ENCODE measurements at places on chromosomes 3 and 15.

DNA sequence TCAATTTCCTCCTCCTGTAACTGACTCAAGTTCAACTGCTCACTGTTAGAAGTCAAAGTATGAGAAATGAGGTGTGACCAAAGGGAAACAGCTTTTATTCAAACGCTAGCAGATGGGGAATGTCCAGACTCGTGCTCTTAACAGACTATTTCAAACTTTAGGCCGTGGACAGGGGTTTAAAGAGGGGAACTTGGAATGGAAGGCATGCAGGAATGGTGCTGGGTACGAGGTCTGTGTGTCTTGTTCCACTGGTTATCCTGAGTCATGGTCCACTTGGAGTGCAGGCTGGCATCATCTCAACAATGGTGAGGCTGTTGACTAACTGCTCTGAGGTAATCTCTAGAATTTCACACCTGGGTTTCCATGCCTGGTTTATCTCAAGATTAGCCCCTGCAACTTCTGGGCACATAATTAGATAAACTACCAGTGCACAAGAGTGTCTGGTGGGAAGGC, 22.9 kb upstream of the DNAAF4 start:
- no peak for DNase-seq

DNA sequence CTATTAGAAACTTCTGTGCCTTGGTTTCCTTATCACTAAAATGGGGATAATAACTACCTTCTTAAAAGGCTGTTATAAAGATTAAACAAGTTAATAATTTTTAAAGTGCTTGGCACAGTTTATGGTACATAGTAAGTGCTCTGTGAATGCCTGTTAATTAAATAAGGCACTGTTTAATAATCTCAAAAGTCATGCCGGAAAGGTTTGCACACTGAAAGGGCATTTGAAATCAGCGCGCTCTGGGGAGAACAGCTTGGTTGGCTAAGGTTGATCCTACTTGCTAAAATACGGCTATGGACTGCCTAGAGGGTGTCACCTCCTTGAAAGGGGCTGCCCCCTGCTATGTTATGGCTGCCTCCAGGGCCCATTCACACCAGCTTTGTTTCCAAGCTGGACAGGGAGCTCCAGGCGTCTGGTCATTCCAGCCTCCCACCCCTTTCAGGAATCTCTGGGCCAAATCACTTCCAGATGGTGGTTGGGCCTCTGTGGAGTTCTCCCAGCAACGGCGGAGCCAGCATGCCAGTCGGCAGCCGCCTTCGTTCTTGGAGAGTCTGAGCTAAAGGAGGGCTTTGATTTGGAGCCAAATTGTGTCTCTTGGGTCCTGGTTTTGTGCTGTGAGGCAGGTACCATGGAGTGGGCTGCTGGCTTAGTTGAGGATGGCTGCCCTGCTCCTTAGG, 5.9 kb downstream of the FLNB start:
- no peak for DNase-seq

DNA sequence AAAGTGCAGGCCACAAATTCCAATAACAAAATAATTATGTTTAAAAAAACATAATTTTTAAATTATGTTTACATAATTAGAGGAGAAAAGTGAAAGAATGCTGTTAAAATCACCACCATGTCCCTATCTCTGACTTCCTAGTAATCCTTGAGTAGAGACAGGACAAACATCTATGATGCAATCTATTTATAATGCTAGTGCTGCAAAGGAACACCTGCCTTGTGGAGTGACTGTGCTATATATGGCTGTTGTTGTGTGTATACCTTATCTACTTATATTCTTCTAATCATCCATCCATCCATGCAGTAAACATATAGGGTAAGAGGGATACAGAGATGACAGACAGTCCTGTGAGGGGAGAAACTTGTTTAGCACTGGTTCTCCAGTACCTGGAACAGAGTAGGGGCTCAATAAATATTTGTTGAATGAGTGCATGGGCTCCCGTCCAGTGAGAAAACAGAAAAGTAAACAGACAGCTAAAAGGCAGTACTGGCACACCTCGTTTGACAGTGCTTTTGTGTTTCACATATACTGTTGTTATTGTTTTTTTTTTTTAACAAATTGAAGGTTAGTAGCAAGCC, 229.3 kb upstream of the UBE2E1 start:
- no peak for DNase-seq

DNA sequence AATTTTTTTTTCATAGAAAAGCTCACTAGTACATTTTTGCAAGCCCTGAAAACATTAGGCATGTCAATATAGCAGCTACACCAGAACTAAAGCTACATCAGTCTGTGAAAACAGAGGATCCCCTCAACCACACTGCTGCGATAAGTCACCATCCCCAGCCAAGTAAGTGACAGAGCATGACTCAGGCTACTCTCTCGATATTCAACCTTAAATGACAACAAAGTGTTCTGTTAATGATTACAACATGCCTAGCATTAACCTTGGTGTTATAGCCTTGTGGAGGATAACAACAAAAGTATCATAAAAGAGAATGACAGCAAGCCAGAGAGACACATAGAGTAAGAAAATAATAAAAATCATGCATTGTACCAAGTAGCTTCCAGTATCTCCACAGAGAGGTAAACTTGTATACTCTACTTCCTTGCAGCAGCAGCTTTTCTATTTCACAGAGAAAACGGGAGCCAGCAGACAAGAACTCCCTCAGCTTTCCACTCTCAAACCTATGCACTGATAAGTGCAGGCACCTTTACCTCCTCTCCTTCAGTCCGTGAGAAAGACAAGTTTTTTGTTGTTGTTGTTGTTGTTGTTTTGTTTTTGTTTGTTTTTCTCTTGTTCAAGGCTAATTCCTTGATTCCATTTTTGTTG, 76.6 kb downstream of the GBE1 start:
- DNase-seq, result no peak

DNA sequence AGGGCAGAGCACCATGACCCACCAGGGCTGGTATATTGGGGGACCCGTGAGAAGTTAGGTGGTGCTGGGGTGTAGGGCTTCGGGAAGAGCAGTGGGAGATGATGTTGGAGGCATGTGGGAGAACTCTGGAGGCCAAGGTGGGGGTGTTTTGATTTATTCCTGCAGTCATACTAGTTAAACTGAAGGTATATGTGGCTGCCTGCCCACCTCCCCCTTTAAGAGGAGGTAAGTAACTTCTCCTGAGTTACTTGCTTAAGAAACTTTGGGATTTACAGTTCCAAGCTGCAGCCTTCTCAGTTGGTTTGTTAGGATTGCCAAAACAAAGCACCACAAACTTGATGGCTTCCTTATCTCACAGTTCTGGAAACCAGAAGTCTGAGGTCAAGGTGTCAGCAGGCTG, 73.1 kb upstream of the AGBL1 start:
- DNase-seq, result no peak

GRCh38 chr3:67006460-67006859, 8.4 kb downstream of the KBTBD8 start:
- no peak for DNase-seq

- no peak for DNase-seq
Observed at GRCh38 chr15:80931191-80931590, 58.4 kb downstream of the MESD start.

GRCh38 chr3:194310060-194310835, 40.9 kb downstream of the CPN2 start:
- no peak for DNase-seq

GRCh38 chr15:48939648-48940047, 24.1 kb downstream of the SHC4 start:
- DNase-seq, result no peak

DNA sequence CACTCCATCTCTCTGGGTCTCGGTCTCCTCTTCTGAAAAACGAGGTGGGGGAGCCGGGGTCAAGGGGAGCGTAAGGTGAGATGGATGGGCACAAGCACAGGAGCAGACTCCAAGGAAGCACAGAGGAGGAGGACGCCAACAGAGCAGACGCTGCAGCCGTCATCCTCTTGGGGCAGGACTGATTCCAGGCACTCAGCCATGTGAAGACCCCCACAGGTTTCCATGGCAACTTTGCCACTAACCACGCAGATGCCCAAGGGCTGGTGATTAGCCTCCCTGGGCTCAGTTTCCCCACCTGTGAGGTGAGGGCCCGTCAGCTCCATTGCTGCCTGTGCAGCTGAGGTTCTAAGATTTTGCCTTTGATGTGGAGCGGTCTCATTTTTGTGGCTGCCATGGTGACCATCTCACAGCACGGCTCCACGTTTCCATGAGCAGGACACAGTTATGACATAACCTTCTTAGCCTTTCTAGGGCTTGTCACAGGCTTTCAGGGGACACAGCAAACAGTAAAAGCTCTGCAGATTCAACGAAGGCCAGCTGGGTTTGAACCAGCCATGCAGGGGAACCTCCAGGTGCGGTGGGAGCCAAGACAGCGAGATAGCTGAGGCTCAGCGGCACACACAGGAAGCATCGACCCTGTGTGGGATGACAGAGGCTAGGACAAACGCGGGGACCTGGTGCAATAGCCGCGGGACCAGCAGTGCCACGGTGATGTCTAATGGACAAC, 170.3 kb downstream of the NUP210 start:
- no peak for DNase-seq

GRCh38 chr15:39445931-39446330, 134.9 kb upstream of the THBS1 start:
- no peak for DNase-seq

- no peak for DNase-seq
Observed at GRCh38 chr3:178835033-178835432, 236.6 kb downstream of the ZMAT3 start.

DNA sequence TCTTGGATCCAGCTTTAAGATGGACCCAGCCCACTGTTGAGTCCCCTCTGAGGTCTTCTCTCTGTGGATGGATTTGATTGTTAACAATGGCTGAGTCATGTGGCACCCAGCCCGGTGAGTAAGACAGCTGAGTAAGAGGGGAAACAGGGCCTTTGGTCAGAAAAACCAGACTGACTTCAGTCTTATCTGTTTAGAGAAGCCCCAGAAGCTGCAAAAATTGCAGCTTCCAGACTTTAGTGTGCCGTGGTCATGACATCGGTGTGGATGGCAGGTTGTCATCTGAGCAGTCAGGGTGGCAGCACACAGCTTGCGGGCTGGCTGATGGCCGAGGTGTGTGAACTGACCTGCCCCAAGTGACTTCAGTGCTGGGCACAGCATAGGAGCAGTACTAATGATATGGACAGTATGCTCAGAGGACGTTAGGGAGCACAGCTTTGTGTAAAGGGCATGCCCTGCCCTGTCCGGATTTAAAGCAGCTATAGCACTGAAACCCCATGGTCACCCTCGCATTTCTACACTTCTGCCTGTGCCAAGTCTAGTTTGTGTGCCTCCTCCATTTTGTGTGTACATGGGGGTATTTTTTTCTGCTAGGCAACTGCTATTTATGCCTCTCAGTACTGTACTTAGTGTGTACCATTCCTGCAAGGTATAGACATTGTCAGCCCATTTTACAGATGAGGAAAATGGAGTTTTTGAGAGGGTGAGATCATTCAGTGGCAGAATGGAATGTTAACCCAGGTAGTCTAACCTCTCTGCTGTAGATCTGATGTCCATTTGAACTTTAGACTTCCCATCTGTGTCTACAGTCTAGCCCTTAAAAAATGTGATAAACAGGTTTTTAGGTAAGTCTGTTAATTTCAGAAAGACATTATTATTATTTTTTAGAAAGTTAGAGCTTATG, 44.4 kb downstream of the FLNB start:
- peak; percentile 47 for DNase-seq

GRCh38 chr3:138845771-138846173, 11.0 kb upstream of the PIK3CB start:
- DNase-seq, result no peak

- DNase-seq, result no peak
Observed at GRCh38 chr3:177580437-177580836, 383.2 kb upstream of the TBL1XR1 start.

DNA sequence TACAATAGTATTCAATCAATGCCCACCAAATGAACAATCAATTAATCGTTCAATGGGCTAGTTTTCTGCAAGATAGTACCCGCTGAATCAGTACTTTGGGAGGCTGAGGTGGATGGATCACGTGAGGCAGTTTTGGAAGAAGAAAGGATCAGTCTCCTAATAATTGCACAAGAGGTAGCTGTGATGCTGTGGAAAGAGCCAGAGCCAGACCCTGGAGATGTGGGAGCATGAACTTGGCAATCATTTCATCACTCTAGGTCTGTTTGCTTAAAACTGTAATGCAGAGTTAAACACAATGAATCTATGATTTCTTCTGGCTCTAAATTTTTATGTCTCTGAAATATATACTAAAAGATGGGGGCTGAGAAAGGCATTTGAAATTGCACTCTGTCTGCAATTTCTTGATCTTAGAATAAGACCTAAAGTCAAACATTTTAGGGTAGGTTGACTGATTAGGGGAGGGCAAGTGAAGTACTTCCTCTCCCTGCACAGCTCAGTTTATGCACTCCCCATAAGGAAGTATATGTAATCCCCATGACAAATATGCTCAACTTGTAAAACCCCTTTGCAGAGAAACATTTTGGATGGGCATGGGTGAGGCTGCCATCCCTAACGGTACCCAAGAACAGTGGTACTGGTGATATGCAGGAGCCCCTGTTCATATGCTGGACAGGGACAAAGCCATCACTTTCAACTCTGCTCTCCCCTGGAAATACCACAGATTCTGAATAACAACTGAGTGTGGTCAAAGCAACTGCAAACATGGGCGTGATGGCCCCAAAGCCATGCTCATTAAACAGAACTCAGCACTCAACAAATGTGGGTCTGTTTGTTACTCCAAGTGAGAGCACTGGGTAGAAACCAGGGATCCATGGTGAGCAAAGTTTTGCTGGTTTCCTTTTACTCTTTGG, 28.6 kb upstream of the SPATA12 start:
- DNase-seq, result no peak

- DNase-seq, result peak; percentile 26
Observed at GRCh38 chr15:100703032-100703578, 100.7 kb downstream of the ASB7 start.

- no peak for DNase-seq
Observed at GRCh38 chr3:44845528-44846520, 15.9 kb upstream of the TMEM42 start.

- no peak for DNase-seq
Observed at GRCh38 chr15:25532269-25533140, 93.7 kb upstream of the UBE3A start.

DNA sequence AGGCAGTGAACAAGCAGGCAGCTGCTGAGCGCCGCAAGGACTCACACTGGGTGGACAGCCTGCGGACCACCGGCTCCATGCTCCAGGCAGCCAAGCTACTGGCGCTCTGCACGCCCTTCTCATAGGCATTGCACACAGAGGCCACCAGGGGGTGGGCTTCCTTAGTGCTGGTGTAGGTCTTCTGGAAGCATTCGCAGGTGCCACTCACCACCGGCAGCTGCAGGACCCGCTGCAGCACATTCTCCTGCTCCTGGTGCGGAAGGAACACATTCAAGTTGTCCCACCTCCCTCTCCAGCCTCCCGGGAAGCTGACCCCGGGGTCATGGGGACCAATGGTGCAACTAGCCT, 6.0 kb downstream of the PLIN1 start:
- no peak for DNase-seq

- DNase-seq, result peak; percentile 34
Observed at GRCh38 chr3:52277972-52278509, 408 bp downstream of the WDR82 start.

Data from stimulated activated CD8-positive, alpha-beta memory T cell treated with anti-CD3 and anti-CD28 coated beads, Interleukin-15, amount 100 ng/mL, for 48 hours (primary cell).